ENCODE measurements at places on chromosomes 16 and 17. TPM values are rescaled to one million over a fixed set of nuclear protein-coding genes. Genes with fewer than 3 reads are reported as not detected.

CA5A gene
- polyA plus RNA-seq, result 0.10 TPM

FAM20A gene
- 16.3 TPM for polyA plus RNA-seq

HOXB4 gene
- polyA plus RNA-seq, result 13.5 TPM

MILR1 gene
- polyA plus RNA-seq, result 5.6 TPM

CCR7 gene
- polyA plus RNA-seq, result 0.33 TPM
